ENCODE measurements at places on chromosomes 13 and 19.
A peak's percentile ranks its signal among the peaks of the same experiment; 100 is the strongest.

DNA sequence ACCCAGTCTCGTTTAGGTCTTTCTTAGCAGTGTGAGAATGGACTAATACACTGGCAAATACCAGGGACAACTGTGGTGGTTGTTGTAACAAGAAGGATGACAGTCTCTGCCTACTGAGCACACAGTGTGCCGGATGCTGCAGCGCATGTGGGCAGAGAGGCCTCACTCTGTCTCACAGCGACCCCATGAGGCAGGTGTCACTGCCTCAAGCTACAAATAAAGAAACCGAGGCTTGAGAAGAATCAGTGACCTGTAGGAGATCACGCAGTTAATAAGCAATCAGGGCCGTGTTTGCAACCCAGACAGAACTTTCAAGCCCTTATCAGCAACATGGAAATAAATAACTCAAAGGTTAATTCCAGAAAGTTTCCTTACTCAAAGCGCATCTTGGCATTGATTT is 40.5 kb upstream of the GAS6 start:
- peak; percentile 9 for DNase-seq

GRCh38 chr13:93007928-93008327 is 218.7 kb upstream of the GPC6 start:
- no peak for DNase-seq

DNA sequence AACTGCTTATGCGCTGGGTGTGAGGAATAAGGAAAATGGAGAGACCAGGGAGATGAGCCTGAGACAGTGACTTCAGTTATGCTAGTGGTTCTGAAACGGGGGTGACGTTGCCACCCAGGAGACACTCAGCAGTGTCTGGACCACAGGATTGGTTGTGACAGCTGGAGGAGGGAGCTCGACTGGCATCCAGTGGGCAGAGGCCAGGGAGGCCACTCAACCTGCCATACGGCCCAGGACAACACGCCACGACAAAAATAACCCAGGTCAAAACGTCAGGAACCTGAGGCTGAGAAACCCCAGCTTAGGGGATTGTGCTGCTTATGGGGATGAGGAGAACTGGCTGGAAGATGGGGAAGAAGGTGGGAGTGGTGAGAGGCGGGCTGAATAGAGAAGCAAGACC is 10.4 kb downstream of the ZSCAN5A start:
- DNase-seq, result no peak

DNA sequence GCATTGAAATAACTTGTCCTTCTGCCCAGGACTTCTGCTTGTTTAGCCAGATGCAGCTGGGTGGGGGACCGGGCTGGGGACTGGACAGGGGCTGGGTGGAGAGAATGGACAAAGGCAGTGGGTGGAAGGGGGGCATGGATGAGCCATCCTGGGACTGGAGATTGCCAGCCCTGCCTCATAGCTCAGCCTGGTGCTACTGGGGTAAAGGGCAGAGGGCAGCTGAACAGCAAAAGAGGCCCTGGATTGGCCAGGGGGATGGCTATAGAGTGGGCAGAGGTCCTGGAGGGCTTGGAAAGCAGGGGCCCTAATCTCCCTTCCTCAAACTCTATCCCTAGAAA is 17.7 kb upstream of the PLAUR start:
- no peak for DNase-seq

DNA sequence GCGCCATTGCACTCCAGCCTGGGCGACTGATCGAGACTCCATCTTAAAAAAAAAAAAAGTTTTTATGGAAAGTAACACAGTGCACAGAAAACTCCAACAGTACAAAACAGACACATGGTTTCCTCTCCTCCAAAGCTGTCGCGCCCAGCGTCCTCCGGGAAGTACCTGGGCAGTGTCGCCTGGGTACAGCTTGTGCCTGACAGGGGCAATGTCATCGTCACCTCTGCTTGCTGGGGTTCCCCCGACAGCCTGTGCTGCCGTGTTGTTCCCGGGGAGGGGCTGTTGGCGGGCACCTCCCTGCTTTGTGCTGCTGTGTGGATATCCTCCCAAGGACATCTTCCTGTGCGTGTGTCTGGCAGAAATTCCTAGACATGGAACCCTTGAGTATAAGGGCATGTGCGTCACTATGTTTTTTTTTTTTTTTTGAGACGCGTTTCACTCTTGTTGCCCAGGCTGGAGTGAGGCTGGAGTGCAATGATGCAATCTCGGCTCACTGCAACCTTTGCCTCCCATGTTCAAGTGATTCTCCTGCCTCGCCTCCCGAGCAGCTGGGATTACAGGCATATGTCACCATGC is 2.4 kb upstream of the F2RL3 start:
- DNase-seq, result no peak

GRCh38 chr19:18778826-18779495 is 12.1 kb downstream of the COMP start:
- DNase-seq, result no peak

- DNase-seq, result no peak
Observed at GRCh38 chr13:98490195-98490836, 86.6 kb downstream of the STK24 start.

Measured in suppressor macrophage treated with lipopolysaccharide for 4 hours (primary cell).